Left ventricle myocardium superior (tissue), 1 donor: ENCODE measurements at places on chromosomes 7 and 10. TPM values are rescaled to one million over a fixed set of nuclear protein-coding genes. Genes with fewer than 3 reads are reported as not detected.

TMEM270 gene
- total RNA-seq: not detected

PTPRE gene
- 15.1 TPM for total RNA-seq

TDRD1 gene
- 2.7 TPM for total RNA-seq

TMEM236 gene
- total RNA-seq: 0.30 TPM

TSPAN13 gene
- total RNA-seq: 18.1 TPM

CREB5 gene
- 4.5 TPM for total RNA-seq

TAS2R60 gene
- total RNA-seq: not detected

HTRA1 gene
- total RNA-seq: 46.6 TPM

ADAM12 gene
- total RNA-seq: 0.35 TPM

LDB3 gene
- 1,459 TPM for total RNA-seq

PDK4 gene
- 289 TPM for total RNA-seq

SH2D4B gene
- not detected for total RNA-seq

PSMA2 gene
- total RNA-seq: 90.1 TPM

ANKRD7 gene
- total RNA-seq: 0.59 TPM

EVX1 gene
- total RNA-seq: not detected

PRRT4 gene
- 1.6 TPM for total RNA-seq

FXYD4 gene
- not detected for total RNA-seq

LIPM gene
- total RNA-seq: not detected

FAM170B gene
- not detected for total RNA-seq

MKX gene
- 0.15 TPM for total RNA-seq

DAGLB gene
- 10.1 TPM for total RNA-seq

TNS3 gene
- total RNA-seq: 42.4 TPM

FAM237B gene
- total RNA-seq: not detected
